ENCODE measurements at places on chromosomes 3 and 15.

DNA sequence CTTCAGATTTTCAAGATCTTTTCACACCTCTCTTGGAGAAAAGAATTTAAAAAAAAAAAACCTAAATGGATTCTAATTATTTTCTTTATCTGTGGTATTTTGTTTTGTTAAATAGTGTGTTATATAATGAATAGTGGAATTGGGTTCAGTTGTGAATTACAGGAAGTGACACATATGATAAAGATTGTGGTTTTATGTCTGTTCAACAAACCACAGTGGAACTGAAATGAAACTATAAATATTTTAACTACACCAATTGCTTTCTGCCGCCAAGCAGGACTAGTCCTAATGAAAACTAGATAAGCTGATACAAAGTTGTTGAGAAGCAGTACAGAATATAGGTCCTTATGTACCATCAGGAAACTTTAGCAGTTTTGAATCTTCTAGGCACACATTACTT, 121.6 kb downstream of the UBE2E2 start:
- DNase-seq = peak; percentile 44

DNA sequence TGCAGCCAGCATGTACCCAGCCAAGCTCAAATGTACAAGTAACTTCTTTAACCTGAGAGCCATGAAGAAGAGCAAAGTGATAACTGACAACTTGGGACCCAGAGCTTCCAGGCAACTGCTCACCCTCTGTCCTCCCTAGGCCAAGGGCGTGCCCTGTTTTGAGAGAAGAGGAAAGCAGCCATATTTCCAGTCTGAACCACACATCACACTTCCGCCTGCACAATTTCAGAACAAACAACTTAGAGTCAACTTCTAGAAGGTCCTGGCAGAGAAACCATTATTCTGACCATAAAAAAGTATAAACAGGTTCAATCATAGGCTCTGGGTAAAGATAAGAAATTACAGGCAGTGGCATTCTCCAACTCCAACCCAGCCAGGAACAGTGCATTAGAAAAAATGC, 50.1 kb downstream of the ITGB5 start:
- no peak for DNase-seq

DNA sequence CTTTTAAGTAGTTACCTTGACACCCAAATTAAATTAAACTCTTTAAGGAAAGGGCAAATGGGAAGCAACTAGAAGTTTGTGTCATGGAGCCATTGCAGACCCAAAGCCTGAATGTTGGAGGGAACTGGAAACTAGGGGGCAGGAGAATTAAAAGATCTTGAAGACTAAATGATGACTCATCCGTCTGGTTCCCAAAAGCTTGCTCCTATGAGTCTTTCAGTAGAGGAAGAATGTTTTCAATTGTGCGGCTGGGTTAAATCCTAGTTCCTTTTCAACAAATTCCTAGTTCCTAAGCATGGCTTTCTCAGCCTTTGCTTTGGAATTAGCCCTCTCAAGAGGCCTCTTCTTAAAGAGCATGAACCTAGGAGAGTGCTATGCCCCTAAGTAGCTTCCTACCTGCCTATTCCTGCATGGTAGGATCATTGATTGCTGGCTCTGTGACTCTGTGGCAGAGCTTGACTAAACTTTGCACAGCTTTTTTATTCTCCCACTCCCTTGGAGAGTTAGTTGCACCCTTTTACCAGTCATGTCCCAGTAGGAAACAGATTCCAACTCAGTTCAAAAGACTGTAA, 17.7 kb downstream of the CLEC3B start:
- peak; percentile 68 for DNase-seq

DNA sequence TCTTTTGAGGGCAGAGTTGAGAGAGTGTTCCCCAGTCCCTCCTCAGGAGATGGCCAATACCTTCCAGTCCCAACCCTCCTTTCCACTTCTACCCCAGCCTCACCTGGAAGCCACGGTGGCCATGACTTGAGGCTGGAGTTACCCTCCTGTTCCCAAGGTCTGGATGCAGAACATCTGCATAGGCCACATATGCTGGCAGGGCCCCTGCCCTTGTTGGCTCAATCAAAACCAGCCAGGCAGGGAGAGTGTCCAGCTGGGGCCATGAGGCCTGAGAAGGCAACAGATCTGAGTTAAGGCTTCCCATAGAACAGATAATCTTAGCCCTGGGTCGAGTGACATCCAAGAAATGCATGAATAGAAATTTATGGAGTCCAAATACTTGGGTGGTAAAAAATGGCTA, 23.6 kb upstream of the VIPR1 start:
- DNase-seq = no peak

DNA sequence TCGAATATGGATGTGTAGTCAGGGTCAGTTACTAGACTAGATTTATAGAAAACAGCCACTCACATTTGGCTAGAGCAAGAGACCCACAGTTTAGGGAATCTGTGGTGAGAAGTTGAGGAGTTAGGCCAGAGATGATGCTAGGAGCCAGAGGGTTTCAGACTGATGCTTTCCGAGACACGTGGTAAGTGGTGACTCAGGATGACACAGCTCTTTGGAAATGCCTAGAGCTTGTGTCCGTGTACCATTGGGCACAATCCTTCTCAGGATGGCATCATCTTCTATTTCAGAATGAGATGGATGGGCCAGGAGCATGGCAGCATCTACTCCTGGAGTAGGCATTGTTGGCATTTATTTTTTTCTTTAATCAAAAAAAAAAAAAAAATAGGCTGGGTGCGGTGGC, 28.5 kb downstream of the PTPRG start:
- peak; percentile 70 for DNase-seq

DNA sequence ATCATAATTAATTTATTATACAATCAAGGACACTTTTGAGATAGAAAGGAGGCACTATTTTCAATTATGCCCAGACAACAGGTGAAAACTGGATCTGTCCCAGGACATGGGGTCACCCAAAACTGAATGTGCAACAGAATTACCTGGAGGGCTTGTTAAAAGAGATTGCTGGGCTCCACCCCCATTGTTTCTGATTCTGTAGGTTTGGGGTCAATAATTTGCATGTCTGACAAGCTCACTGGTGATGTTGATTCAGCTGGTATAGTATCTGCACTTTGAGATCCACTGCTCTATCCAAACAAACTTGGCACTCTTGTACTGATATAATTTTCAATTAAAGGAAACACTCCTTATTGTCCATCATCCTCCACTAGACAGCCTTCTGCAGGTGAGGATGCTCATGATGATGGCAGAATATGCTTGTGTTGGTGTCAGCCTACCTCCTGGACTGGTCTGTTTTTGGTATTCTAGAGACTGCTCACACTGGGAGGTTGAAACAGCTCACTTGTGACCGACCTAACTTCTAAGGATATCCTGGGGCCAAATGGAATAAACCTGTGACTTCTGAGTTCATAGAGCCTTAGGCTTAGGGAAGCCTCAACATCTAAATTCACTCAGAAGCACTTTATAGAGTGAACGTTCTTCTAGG, 2.2 kb downstream of the P2RY14 start:
- no peak for DNase-seq

DNA sequence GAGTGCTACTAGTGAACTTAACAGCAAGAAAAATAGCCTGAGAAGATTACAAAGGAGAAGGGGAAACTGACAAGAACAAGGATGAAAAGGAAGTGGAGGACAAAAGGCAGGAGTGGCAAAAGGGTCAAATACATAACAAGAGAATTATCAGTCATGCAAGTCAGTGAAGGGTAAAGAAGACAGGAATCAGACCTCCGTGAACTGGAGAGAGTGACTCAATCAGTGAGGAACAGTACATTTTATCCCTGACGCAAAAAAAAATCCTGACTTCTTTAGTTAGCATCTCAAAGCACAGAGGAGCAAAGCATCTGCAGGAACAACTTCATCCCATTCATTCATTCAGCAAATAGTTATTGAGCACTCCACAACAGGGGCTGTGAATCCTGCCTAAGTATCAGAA, 97.8 kb downstream of the SST start:
- no peak for DNase-seq

- peak; percentile 73 for DNase-seq
Measured at GRCh38 chr15:56984681-56985481, 66.4 kb downstream of the TCF12 start.

GRCh38 chr15:22944651-22945050, 35.5 kb downstream of the CYFIP1 start:
- DNase-seq = no peak

DNA sequence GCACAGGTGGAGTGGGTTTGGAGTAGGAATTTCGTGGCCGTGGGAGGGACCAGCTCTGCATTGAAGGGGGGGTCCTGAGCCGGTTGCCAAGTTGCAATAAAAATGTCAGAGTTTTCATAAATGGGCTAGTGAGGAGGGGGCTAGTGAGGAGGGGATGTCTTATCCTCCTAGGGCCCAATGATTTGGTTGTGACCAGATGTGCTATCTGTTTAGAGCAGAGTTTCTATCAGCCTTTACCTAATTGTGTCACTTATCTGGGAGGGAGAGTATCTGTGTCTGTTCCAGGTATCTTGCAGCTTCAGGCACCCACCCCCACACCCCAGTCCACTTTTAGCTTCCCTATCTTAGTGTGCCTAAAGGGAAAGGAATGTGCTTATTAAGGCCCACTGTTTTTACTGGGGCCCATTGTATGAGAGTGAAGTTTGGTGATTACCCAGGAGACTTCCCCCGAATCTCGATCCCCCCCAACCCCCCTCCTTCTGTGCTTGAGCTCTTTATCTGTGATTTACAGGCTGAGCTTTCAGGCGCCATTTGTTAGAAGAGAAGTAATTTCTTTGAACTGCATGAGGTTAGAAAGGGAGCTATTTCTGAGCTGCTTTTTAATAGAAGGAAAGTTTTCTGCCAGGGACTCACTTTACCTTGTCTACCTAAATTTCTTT, 42.6 kb downstream of the PPCDC start:
- peak; percentile 23 for DNase-seq

DNA sequence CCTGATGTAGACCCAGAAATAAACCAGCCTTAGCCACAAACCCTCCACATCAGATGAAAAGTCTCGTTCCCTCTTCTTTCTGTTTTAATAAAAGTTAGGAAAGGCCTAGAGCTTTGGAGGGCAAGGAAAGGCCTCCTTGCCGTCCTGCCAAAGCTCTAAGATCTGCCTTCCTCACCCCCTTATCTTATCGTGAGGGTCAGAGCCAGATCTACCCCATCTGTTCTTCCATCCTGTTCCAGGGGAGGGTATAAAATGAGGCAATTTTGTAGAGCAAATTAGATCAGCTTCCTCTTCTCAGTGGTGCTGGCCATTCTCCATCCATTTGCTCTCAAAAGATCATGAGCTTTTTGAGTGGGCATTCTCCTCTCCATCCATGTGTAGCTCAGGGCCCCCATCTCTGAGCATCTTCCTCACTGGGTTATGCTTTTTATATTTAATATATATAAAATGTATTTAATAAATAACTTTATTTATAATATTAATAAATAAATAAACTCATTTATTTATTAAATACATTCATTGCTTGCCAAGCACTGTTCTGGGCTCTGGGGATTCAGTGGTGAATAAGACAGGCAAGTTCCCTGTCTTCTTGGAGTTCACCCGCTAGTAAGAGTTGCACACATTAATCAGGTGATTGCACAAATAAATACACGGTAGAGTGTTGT, 2.0 kb upstream of the SLC24A1 start:
- no peak for DNase-seq

DNA sequence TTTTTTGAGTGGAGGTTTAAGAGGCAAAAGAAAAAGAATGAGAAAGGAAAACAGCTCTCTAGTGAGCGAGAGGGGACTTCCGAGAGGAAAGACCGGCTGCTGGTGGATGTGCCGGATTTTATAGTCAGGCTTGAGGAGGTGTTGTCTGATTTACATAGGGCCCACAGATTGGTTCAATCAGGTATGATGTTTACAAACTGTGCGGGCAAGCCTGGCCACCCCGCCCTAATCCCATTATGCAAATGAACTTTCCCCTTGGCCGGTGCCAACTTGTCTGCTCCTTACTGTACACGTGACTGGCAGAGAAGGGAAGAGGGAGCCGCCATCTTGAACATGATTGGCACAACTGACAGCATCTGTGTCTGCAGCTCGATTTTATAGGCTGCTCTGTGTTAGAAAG, 44.7 kb downstream of the FAM43A start:
- peak; percentile 17 for DNase-seq

DNA sequence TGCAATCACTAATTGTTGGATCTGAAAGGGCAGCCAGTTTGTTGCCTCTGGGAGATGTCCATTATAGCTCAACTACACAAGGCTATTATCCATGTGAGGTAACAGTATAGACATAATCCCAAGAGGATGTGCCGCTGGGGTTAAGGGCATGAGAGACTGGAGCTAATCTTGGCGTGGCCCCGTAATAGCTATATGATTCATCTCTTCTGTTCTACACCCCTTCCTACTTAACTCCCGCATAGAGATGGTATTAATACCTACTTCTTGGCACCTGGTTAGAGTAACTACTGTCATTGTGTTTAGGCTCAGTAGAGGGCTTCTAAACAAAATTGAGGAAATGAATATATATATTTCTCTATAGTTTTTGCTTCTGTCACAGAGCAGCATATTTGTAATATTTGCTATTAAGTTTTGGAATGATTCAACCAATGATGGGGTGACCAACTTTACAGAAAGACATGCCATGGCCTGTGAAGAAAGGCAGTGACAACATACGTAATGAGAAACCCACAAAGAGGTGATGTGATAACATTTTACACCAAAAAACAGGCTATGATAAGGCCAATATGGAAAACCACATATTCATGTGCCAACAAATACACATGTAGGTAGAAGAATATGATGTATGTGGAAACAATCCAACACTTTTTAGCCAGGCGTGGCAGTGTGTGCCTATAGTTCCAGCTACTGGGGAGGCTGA, 76.8 kb upstream of the DPH6 start:
- DNase-seq = no peak

Measured in HFFc6 (cell line).